ENCODE measurements at places on chromosomes 3 and 15.

DNA sequence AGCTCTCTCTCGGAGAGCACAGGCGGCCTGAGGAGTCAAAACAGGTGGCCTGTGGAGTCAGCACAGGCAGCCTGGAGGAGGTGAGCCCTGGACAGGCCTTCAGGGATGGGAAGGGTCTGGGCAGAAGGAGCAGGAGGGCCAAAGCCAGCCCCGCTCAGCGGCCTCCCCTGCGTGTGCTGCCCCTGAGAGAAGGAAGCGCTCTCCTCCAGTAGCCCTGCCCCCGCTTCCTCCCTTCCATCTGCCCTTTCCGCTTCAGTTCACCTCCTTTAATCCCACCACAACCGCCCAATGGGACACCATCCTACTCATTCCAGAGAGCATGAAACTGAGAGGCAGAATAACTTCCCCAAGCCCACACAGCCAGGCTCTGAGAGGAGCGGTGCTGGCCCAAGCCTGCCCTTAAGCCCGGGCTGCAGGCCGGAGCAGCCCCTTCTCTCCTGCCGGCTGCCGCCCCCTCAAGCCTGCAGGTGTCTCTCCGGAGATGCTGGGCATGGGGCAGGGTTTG, 3.2 kb upstream of the NR2E3 start:
- DNase-seq = no peak

DNA sequence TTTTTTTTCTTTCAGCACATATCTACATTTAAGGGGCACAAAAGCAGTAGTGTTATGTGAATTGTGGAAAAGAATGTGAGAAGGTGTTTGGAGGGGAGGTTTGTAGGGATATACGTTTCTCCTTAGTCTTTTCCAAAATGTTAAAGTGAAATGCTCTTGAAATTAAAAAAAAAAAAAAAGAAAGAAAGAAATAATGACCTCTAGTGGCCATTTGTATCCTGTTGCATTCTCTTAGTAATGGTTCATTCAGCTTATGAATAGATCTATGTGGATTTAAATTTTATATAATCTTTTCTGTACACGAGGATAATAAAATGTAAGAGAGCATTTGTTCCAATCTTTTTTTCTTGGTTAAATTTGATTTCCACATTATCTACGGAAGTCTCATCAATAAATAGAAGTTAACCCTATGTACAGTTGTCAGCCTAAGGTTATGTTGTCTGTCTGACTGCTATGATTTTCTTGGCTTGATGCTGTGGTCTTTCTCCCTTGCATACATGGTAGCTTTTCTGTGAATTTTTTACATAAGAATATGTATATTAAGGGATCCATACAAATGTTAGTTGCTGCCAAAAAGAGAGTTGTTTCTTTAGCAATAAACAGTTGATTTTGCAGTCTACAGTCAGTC, 1.7 kb downstream of the P2RY13 start:
- DNase-seq = peak; percentile 13

DNA sequence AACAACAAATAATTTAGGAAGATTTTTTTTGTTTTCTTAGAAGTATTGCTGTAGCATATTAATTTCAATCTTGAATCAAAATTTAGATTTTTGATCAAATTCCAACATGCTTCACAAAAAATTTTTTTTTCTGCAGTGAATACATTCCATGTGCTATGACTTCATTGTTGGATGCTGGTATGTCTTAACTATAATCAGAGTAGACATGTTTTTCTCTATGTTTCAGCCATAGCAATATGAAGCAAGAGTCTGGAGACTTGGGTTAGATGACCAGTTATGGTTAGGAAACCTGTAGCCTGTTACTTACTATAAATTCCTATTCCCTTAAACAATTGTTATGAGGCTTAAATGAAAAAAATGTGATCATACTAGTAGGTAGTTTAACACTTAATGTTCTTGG, 176.1 kb upstream of the CHL1 start:
- DNase-seq = no peak

- DNase-seq = no peak
Measured at GRCh38 chr3:129506231-129506742, 22.2 kb upstream of the RHO start.

DNA sequence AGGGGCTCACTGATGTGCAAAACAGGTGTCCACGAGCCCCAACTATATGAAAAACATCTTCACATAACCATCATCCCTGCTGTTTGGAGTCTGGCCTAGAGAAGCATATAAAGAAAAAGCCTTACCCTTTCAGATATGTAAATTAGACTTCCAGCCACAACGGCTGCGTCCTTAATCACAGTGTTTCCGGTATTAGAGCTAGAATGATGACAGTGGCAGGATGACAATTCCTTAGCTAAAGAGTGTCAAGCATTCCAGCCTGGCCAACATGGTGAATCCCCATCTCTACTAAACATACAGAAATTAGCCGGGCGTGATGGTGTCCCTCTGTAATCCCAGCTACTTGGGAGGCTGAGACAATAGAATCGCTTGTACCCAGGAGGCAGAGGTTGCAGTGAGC, 19.5 kb upstream of the SAMD7 start:
- no peak for DNase-seq

DNA sequence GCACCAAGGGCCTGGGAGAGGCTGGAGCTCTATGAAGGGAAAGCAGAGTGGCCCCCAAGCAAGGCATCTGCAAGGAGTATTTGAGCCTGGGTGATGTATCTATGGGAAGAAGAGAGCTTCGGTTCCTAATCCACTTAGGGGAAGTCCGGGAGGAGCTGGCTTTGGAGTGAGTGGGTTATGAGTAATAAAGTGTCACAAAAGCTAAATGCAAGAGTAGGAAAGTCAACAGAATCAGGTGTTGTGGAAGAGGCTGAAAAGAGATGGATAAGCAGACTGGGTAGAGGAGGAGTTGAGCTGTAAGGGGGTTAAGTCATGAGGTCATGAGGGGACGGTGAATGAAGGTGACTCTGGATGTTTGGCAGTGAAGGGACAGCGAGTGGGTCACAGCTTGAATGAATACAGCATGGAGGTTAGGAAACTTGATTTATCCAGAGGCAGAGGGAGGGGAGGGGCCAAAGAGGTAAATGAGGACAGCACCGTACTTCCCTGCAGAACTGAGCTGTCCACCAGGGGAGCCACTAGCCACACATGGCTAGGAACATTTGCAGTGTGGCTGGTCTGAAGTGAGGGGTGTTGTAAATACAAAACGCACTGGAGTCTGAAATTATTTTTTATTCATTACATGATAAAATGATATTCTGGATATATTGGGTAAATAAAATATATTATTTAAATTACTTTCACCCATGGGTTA, 83.3 kb downstream of the ADCY5 start:
- DNase-seq = no peak

DNA sequence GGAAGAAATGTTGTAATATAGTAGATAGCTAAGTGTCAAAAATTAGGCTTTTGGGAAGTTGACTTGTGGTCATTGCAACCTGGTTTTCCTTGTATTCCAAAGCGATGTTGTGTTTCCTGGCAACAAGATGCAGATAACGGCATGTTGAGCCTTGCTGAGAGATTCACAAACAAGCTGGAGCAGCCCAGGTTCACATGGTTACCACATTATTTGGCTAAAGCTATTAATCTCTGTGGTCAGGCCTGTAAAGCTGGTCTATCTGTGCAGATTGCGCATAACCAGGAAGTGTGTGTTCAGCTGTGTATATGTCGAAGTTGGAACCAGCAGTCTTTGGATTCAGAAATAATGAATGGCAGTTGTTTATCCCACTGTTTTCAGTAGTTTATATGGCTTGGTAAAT, 6.6 kb downstream of the TIPARP start:
- DNase-seq = no peak

DNA sequence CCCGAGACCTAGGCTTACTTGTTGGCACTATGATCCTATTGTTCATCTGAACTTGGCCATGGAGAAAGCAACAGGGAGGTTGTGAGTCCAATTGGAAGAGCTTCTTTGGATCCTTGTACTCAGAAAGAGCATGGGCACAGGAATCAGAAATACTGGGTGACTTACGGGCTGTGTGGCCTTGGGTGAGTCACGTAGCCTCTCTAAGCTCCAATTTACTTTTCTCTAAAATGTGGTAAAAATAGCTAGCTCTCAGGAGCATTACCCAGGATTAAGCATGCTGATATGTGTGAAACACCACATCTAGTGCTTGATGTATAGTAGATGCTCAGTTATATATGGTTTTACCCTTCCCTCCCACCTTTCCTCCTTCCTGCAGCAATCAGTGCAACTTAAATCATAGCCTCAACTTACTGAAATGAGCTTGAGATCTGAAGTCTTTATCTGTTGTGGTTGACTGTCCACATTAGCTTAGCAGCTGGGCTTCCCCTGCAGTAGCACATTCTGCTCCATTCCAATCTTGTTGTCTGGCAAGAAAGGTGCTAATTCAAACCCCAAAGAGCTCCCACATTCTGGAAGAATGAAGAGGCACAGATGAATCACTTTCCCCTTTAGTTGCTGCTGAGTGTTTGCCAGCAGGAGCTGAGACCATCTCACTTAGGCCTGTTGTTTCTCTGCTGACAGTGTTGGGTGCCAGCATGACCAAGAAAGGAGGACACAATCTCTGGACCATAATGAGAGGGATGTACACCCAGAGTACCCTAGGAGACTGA, 299.1 kb upstream of the TRIM42 start:
- no peak for DNase-seq

- no peak for DNase-seq
Measured at GRCh38 chr3:177673112-177673914, 476.0 kb upstream of the TBL1XR1 start.

DNA sequence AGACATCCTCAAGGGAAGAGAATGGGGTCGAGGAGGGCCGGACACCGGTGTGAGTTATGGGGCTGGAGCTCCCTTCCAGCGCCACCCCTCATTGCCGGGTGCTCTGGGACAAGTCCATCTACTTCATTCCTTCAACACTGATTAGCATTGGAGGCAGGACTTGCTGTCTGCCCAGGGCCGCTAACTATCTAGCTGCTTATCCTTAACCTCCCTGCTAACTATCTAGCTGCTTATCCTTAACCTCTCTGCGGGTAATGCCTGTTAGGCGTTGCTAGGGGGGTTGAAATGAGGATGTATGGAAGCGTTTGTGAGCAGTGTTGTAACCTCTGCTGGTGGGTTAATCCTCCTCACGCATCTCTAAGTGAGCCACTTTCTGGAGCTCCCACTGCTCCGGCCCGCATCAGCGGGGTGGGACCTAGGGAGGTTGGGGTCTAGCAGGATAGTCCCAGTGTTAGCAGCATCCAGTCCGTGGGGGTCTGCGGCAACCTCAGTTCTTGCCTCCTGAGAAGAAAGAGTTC, 10.9 kb upstream of the CHAC1 start:
- no peak for DNase-seq

DNA sequence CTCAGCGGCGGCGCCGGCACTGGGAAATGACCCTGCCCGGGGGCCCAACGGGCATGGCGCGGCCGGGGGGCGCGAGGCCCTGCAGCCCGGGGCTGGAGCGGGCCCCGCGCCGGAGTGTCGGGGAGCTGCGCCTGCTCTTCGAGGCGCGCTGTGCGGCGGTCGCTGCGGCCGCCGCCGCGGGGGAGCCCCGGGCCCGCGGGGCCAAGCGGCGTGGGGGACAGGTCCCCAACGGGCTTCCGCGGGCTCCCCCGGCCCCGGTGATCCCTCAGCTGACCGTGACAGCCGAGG, 172 bp downstream of the ITPKA start:
- no peak for DNase-seq

GRCh38 chr15:33013827-33014445, 180.6 kb downstream of the FMN1 start:
- DNase-seq = no peak

DNA sequence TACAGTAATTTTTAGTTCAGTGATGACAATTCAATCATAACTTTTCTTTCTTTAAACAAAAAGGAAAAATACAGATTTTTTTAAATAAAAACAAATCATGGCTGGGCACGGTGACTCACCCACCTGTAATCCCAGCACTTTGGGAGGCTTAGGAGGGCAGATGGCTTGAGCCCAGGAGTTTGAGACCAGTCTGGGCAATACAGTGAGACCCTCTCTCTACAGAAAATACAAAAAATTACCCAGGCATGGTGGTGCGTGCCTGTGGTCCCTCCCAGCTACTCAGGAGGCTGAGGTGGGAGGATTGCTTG, 25.6 kb upstream of the ATG7 start:
- no peak for DNase-seq

DNA sequence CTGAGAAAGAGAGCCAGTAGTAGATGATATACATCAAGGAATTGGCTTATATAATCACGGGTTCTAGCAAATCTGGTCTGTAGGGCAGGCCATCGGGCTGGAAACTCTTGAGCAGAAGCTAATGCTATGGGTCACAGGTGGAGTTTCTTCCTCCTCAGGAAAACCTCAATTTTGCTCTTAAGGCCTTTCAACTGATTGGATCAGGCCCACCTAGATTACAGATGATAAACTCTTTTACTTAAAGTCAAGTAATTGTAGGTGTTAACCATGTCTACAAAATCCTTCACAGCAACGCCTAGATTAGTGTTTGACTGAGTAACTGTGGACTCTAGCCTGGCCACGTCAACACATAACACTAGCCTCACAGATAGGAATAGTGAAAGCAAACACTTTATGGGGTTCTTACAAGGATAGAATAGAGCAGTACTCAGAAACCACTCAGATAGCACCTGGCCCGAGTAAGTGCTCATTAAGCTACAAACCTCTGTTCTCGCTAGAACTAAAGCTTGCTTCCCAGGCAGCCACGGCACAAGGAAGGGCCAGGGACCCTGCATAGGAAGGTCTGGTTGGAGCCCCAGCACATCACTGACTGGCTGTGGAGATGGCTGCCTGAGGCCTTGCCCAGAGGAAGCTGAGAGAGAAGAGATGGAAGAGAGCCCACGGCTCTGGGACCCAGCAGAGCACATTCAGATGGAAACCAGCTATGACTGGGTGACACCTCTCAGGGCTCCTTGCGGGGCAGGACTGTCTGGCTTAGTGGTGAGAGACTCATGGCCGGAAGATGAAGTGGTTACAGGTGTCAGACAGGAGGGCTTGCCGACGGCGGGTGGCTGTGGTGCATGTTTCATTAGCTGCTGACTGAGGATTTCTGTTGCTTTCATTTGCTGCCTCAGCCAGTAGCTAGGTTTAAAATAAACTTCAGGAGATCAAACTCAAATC, 202.5 kb upstream of the TLE3 start:
- no peak for DNase-seq

DNA sequence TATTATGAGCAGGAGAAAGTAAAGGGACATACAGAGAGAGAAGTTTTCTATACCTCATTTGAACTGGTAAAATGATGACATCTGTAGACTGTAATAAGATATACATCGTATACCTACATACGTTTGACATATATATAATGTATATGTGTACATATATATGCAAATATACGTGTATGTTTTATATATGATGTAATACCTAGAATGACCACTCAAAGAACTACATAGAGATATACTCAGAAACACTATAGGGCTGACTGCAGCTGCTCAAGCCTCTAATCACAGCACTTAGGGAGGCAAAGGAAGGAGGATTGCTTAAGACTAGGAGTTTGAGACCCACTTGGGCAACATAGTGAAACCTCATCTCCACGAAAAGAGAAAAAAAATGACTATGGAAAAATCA, 48.5 kb upstream of the MCTP2 start:
- DNase-seq = no peak
